ENCODE measurements at places on chromosomes 7 and 10.

DNA sequence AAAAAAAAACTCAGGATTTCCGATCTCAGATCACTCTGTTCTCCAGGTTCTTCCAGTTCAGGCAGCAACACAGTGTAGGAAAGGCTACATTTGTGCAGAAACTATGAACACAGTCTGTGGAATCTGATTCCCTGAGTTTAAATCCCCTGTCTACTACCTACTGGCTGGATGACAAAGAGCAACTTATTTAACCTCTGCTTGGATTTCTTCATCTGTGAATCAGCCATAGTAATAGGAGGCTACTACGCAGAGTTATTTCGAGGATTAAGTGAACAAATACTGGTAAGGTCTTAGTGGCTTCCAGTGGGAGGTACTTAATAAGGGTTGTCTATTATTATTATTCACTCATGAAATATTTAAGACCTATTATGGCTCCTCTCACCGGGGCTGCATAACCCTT is 44.3 kb upstream of the PDCD4 start:
- DNase-seq, result no peak

- no peak for DNase-seq
These were observed 136.2 kb downstream of the ANK3 start for GRCh38 chr10:60253484-60253883.

GRCh38 chr7:22399546-22399945 is 42.6 kb upstream of the RAPGEF5 start:
- DNase-seq, result no peak

GRCh38 chr10:80272793-80273522 is 16.5 kb downstream of the MAT1A start:
- no peak for DNase-seq

- DNase-seq, result no peak
These were observed 25.9 kb downstream of the GPRIN2 start for GRCh38 chr10:46530249-46531186.
